ENCODE measurements at places on chromosomes 5 and 9. TPM values are rescaled to one million over a fixed set of nuclear protein-coding genes. Genes with fewer than 3 reads are reported as not detected.

THBS4 gene
- 0.38 TPM for total RNA-seq

LCN10 gene
- total RNA-seq = not detected

IRX1 gene
- total RNA-seq = 0.19 TPM

DMRTA1 gene
- total RNA-seq = under 0.01 TPM

LCN6 gene
- not detected for total RNA-seq

TSLP gene
- total RNA-seq = 13.5 TPM

DBH gene
- not detected for total RNA-seq

SHOC1 gene
- total RNA-seq = under 0.01 TPM

Data from regular cardiac myocyte (primary cell).